ENCODE measurements at places on chromosomes 7 and 10.

- DNase-seq = no peak
Observed at GRCh38 chr10:128485701-128486235, 359.5 kb upstream of the MKI67 start.

DNA sequence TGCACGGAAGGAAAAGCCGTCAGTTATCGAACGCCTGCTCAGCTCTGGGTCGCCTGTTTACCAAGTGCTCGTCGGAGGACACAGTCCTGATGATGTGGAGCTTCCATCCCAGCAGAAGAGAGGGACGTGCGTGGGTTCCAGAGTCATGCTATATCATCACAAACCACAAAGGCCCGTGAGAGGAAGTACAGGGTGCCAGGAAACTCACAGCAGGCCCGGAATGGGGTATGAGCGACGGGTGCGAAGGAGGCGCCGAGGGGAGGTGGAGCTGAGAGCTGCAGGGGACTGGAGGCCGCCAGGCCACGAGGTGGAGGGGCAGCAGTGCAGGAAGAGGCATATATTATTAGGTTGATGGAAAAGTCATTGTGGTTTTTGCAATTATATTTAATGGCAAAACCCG is 102.5 kb downstream of the ACTR3B start:
- no peak for DNase-seq

- DNase-seq = no peak
Observed at GRCh38 chr10:7944215-7944480, 110.3 kb upstream of the GATA3 start.

GRCh38 chr10:74079936-74080590 is 70.6 kb downstream of the AP3M1 start:
- DNase-seq = no peak

DNA sequence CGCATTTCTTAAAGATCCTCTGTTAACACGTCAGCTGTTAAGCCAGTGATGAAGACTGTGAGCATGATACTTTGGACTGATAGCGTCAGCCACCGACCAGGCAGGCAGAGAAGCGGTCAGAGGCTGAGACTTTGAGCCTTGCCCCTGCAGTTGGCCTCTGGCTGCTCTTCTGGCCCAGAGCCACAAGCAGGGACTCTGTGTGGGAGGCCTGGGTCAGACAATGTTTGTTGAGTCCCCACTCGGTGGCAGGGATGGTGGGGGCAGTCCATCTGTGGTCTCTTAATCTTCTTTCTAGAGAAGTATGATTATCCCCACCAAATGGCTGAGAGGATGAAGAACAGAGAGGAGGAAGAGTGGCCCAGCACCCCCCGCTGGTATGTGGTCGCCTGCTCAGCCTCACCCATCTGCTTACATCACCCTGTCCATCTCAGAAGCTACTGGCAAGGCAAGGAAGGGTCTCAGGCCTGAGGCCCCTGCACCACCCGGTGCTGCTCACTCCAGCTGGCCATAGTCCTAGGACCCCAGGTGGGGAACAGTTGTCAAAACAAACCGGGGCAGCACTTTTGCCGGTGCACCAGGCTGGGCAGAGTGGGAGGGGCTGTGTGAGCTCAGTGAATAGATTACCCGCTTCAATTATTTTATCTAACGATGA is 202.9 kb downstream of the GRID1 start:
- DNase-seq = no peak

GRCh38 chr10:101859530-101859929 is 15.9 kb upstream of the KCNIP2 start:
- no peak for DNase-seq

GRCh38 chr7:16815001-16815400 is 10.2 kb upstream of the AGR2 start:
- no peak for DNase-seq

DNA sequence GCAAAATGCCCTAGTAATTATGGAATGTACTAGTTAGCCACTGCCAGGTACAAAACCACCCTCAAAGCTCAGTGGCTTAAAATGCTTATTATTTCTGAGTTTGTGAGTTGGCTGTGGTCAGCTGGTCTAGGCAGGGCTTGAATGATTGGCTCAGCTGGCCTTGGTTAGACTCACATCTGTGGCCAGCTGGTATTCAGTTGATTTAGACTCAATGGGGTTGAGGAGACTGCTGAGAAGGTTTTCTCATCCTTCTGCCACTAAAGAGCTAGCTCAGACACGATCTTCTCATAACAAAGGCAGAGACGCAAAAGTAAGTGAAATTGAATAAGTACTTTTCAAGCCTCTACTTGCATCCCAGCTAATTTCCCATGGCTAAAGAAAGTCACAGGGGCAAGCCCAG is 57.1 kb upstream of the CYP2C18 start:
- DNase-seq = no peak

DNA sequence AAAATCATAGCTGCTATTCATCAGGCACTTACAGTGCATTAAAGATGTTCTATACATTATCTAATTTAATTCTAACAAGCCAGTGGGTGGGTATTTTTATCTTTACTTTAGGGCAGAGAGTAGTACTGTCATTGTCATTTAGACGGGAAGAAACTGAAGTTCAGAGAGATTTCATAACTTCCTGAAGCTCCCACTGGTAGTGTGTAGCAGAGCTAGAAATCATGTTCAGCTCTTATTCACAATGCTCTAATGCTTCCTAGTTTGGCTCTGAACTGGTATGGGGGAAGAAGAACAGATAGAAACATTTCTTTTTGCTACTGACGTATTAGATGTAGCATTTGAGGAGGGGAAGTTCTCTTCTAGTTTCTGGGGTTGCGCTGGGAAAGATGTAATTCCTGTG is 116.7 kb downstream of the CYP26A1 start:
- DNase-seq = no peak

DNA sequence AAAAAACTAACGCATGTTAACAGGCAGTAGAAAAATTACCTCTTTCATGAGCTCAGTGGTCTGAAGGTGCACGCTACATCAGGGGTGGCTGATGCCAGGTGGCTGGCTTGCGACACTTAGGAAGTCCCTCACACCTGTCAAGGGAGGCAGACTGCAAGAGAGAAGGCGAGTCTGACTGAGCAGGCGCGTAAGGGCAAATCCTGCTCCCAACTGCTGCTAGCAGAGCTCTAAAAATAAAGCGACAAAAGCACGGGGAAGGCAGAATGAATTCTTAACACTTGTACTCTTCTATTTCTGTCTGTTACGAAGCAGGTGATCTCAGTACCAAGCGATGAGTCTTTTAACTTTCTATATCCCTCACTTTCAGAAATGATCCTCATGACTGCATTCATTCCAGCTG is 33.1 kb downstream of the CACNA2D1 start:
- no peak for DNase-seq

DNA sequence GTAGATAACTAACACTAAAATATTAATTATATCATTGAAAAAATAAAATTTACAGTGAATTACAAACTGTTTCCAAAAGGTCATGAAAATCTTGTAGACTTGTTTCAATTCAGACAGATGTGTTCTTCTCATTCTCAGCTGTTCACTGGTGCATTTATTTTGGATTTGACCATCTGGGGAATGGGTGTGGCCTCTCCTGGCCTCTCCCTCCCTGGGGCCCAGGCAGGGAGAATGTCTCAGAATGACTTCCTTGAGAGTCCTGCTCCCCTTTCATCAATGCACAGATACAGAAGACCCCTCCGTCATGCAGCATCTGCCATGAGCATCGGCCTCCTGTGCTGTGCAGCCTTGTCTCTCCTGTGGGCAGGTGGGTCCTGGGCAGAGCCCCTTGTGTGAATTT is 192.8 kb upstream of the PRSS58 start:
- DNase-seq = no peak

- DNase-seq = no peak
Observed at GRCh38 chr7:100641463-100641859, at the start of gene TFR2. Gene TFR2 (minus strand): TSS chr7:100641552. CDS start chr7:100641509, 43 bp downstream.

DNA sequence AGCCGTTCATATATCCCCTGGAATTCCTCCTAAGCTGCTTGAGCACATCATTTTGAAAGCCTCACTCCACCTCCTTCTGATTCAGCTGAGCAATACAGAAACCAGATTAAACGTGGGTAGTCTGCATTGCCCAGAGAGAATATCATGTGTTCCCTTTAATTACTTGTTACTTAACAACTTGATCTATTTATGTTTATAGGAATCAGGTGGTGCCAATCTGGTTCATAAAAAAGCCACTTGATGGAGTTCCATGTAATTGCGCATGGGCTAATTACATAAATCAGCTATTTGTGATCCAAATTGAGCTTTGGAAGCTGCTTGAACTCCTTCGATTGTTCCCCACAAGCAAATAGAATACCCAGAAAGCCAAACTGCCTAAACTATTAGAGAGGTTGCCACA is 114.7 kb upstream of the ADCY1 start:
- DNase-seq = no peak

GRCh38 chr7:2927592-2927991 is 83.5 kb upstream of the GNA12 start:
- no peak for DNase-seq

DNA sequence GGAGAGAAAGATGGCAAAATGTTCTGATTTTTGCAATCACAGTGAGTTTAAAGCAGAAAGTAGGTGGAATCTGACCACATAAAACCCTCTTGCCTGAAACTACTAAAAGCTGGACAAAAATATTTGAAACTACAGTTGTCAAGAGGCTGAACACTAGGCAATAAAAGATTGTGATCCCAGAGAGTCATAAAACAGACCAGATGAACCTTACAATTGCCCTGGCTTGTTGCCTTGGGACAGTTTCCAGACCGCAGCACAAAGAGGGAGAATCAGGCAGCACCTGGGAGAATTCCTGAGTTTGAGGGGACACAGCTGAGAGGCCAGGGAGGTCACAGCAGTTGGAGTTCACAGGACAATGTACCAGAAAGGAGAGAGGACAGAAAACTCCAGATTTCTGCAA is 107.3 kb upstream of the NANOS1 start:
- DNase-seq = no peak

DNA sequence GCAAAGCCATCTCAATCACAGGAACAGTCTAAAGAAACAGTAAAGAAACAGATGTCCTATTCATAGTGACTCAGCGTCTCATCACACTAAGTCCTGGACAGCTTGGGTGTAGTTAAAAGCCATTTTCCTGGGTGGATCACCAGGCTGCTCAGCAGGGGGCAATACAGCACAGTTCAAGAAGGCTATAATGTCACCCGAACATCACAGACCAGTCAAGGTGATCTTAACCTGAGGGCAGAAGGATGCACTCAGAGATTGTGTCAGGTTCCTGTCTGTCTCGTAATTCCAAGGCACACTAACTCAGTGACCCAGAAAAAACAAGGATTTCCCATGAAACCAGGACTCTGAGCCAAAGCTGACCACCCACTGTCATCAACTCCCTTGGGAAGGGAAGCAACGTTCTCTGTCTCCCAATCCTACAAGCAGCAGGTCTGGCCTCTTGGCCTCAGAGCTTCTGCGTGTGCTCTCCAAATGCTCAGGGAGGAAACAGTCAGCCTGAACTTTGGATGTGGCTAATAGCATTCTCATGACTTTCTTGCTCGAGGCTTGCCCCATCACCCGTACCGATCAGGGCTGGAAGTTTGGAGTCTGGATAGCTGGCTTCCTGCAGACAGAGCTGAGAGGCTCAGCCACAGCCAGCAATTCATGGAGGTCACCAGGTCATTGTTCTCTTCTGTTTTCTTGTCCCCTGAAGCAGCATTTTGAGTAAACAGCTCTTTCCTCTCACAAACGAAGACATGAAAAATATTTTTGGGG is 90.4 kb upstream of the FAM171A1 start:
- no peak for DNase-seq

GRCh38 chr10:110002801-110003523 is 4.8 kb upstream of the ADD3 start:
- no peak for DNase-seq

- DNase-seq = no peak
Observed at GRCh38 chr7:99897322-99898022, 20.6 kb upstream of the OR2AE1 start.

- no peak for DNase-seq
Observed at GRCh38 chr10:45422207-45422865, 48.3 kb downstream of the ALOX5 start.

GRCh38 chr7:41030673-41031072 is 672.2 kb downstream of the INHBA start:
- no peak for DNase-seq

- DNase-seq = no peak
Observed at GRCh38 chr7:69654849-69655707, 56.8 kb downstream of the AUTS2 start.

DNA sequence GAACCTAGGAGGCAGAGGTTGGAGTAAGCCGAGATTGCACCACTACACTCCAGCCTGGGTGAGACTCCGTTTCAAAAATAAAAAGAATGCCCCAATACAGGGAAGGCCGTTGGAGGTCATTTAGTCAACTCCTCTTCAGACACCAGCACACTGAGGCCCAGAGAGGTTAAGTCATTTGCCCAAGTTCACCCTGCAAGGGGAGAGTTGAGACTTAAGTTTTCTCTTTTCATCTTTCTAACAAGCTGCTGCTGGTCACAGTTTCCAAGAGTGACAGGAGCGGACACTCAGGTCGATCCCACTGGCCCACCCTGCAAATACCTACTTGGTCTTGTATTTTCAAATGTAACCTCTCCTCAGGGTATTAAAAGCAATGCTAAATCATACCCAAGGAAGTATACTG is 30.4 kb upstream of the VCL start:
- DNase-seq = no peak

GRCh38 chr10:42769673-42770072 is 12.9 kb upstream of the BMS1 start:
- no peak for DNase-seq

GRCh38 chr7:134298902-134299683 is 17.6 kb downstream of the SLC35B4 start:
- DNase-seq = no peak

DNA sequence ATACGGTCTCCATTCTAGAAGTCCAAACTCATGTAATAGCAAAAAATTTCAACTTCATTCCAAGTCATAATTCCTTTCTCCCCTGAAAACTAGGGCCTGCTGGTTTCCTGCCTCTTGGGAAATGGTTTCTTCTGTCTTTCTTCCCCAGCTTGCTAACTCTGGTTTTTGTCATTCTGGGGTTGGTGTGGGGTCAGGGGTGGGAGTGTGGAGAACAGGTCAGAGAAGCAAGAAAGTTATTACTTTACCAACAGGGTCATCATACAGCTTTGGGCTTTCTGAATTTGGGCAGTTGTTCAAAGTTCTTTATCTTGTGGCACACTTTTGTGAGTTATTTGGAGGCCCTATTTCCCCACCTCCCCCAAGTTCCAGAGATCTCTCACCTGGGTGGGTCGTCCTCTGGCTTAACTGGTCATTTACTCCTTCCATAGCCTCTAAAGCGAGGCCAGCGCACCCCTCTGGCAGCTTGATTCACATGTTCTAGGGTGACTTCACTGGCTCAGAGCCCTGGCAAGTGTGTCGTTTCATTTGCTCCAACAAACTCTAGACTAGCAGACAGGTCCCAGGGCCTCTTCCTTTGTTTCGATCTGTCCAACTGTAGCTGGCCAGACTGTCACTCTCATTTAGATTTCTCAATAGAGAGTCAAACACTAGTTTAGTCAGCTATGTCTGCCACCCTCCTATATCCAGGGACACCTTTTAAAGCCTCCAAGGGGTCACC is 161.2 kb downstream of the JCAD start:
- DNase-seq = no peak
